Left renal pelvis (tissue), 4 donors: ENCODE measurements at places on chromosomes 3 and 15.

GRCh38 chr15:58361273-58361759 is 70.5 kb upstream of the LIPC start:
- DNase-seq: no peak

DNA sequence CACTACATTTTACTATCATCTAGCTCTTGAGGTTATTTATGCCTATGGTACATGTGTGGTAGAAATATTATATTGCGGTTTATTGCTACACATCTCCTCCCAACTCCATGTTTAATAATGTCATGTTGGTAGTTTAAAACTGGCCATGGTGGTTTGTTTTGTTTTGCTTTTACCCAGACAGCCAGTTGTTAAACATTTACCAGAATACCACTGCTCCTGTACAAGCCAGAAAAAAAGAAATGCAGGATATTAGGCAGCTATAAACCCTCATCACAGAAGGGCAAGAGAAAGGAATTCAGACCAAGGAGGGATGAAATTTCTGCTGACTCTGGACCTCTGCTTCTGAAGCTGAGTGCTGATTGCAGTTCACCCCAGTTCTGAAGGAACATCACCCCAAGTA is 451.8 kb upstream of the IL12A start:
- peak; percentile 6 for DNase-seq

- no peak for DNase-seq
Measured at GRCh38 chr15:100134089-100134583, 207.6 kb downstream of the ADAMTS17 start.

DNA sequence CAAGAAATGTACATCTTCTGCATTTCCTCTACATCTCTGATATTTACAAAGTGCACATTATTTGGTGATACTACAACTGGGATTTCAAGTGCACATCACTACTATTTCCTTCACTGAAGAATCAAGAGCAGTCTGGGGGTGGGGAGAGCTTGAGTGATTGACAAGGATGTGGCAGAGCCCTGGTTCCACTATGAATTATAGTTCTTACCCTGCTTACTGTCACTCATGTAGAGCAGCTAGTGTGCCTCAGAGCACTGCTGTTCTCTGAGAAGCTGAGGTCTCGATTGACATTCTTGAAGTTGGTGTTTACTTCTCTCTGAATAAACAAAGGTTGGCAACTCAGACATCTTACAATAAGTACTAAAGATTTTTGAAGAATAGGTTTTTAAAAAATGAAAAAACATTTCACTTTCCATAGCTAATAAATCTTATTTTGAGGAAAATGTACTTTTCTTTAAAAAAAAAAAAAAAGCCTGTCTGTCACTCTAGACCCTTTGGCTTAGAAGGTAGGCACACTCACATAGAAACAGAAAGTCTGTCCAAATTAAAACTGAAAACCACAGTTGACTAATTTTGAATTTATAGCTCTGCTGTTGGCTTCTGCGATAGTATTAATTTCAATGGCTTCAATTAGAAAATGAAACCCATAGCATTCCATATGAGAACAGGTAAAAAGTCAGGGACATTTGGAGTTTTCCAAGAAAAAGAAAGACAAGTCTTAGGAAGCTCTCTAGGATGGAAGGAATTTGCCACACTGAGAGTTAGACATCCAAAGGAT is 5.6 kb downstream of the GREM1 start:
- DNase-seq: no peak

- no peak for DNase-seq
Measured at GRCh38 chr15:69456208-69457166, 3.9 kb downstream of the RPLP1 start.

GRCh38 chr3:137191133-137191923 is 233.5 kb downstream of the IL20RB start:
- no peak for DNase-seq
